ENCODE measurements at places on chromosomes 1 and 21.

DNA sequence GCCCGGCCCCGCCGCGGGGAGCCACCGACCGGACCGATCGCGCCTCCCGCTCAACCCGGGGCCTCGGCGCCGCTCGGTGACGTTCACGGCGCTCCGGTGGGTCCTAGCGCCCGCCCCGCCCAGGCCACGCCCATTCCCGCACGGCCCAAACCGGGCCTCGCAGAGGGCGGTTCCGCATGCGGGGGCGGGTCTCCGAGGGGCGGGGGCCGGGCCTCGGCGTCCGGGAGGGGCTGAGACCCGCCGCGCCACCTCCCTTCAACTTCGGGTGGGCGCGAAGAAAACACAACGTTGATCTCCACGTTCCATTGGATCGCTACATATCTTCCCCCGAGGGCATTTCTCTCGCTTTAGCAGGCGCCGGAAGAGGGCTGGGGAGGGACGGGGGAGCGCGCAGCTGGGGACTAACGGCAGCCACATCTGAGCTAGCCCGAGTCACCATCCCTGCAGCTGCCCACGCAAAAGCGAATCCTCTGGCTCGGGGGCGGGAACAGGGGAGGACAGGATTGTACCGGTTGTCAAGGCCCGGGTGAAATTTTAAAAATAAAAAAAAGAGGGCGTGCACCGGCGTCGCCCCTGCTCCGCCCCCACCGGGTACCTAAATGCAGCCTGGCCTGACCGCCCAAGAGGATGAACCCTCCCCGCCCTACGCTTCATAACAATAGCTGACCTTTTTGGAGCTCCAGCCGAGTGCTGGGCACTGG, at the start of gene MAD2L2:
Gene MAD2L2 (minus strand): TSS at position 78 of the 701 bp plus-strand sequence. CDS start 547 bp downstream, outside the sequence.
- DNase-seq: peak; percentile 85

- DNase-seq: no peak
These were observed 503.9 kb upstream of the USP24 start for GRCh38 chr1:55718758-55719671.

- no peak for DNase-seq
These were observed 105.7 kb downstream of the ACTL8 start for GRCh38 chr1:17860812-17861211.

GRCh38 chr1:17008208-17008855, 3.4 kb downstream of the ATP13A2 start:
- DNase-seq: no peak

DNA sequence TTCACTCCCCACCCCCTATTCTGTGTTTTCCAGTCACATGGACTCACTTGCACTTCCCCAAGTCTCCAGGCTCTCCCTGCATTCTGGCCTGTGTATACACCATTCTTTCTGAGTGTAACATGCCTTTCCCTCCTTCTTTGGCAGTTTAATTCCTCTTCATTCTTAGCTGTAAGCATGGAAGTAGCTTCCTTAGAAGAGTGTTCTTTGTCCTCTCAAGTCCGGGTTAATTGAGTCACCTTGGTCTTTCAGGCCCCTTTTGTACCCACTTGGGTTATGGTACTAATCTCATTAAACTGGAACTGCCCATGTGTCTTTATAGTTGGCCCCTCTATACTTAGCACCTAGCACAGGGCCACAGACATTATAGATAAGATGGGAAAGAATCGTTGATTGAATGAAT, 525.3 kb upstream of the ADGRL4 start:
- no peak for DNase-seq

GRCh38 chr1:36137226-36137625, 12.1 kb downstream of the TRAPPC3 start:
- DNase-seq: no peak

- DNase-seq: peak; percentile 58
These were observed 9.1 kb upstream of the IFI16 start for GRCh38 chr1:159000625-159001024.
